ENCODE measurements at places on chromosomes 5 and 9.

DNA sequence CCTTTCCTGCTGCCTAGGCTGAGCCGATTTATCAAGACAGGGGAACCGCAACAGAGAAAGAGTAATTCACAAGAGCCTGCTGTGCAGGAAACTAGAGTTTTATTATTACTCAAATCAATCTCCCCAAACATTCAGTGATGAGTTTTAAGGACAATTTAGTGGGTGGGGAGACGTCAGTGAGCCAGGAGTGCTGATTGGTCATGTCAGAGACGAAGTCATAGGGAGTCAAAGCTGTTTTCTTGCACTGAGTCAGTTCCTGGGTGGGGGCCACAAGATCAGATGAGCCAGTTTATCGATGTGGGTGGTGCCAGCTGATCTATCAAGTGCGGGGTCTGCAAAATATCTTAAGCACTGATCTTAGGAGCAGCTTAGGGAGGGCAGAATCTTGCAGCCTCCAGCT is 19.0 kb downstream of the SNX24 start:
- DNase-seq: no peak

DNA sequence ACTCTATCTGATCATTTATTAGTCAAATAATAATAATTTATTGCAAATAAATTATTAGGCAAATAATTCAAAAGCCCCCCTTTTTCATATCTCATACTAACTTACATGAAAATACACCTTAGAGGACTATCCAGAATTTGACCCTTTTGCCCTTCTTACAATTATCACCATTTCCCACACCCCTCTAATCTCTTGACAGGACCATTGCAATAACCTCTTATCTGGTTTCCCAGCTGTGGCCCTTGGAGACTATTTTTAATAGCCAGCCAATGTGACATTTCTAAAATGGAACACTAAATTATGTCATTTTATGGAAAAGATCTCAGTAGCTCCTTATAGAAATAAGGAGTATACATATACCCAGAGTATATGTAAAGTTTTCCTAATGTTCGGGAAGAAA is 588.4 kb upstream of the COX7C start:
- DNase-seq: no peak

- no peak for DNase-seq
Measured at GRCh38 chr5:14261235-14261634, 118.1 kb downstream of the TRIO start.

DNA sequence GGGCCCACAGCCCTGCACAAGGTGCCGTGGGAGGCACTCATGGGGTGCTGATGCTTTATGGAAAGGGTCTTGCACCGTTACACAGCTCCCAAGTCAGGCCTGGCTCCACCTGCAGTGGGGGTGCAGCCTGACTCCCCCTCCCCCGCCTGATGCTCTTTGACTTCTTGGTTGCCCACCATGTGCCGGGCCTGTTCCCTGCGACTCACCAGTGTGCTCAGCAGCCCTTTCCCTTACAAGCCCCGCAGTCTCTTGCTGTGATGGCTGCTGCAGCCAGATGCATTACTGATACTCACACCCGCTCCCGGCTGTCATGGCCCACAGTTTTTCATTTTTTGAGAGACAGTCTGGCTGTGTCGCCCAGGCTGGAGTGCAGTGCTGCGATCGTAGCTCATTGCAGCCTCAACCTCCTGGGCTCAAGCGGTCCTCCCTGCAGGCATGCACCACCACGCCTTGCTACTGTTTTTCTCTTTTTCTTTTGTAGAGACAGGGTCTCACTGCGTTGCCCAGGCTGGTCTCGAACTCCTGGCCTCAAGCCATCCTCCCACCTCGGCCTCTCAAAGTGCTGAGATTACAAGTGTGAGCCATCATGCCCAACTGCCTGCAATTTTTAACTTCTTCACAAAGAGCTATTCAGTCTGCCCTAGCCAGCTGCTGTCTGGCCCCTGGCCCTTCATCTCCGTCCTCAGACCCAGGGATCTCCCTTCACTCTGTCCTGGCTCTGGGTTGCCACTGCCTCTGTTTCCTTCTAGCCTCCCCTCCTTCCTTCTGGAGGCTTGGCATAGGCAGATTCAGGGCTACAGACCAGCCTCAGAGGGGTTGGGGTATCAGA is 109.5 kb downstream of the RXRA start:
- peak; percentile 54 for DNase-seq

- no peak for DNase-seq
Measured at GRCh38 chr9:19513671-19514275, 105.0 kb downstream of the ACER2 start.

DNA sequence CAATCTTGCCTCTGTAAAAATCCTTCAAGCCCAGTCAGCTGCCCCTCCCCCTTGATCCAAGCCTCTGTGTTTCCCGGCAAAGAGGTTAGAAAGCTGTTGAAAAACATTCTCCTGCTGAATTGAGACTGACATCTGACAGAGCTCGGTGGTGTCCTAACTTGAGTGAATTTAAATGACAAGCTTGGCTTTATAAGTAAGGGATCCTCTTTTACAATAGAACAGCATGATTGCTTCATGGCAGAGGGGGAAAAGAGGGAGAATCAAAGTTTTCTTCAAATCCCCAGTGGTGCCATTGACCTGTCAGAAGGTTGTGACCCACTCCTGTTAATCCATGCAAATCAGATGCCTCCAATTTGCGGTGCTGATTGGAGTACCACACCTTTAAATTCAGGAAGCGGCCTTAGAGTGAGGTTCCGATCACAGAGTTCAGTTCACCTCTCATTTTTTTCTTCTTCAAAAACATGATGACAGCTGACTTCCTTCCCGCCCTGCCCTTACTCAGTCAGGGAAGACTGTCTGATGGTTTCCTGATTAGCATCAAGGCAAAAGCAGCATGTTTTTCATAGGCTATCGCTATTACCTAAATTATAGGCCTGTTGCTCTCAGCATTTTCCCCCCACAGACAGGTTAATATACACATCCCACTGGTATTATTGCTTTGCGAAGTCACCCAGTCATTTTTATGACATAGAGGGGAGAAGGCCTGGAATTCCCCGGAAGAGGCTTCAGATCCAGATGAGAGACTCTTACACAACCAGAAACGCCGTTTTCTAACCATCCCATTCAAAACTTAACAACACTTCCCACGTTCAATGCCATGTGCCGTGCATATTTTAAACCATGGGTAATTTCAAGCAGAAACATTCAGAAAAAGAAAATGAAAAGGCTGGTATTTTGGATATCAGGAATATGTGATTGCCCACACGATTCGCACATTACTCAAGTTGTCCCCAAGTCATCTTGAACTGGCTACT is 141.4 kb downstream of the EBF1 start:
- DNase-seq: no peak
